ENCODE measurements at places on chromosomes 4 and X.

GRCh38 chr4:128286474-128287058, 1.0 kb downstream of the PGRMC2 start:
- DNase-seq: no peak

- no peak for DNase-seq
These were observed 833 bp downstream of the FGD1 start for GRCh38 chrX:54494989-54495813.

DNA sequence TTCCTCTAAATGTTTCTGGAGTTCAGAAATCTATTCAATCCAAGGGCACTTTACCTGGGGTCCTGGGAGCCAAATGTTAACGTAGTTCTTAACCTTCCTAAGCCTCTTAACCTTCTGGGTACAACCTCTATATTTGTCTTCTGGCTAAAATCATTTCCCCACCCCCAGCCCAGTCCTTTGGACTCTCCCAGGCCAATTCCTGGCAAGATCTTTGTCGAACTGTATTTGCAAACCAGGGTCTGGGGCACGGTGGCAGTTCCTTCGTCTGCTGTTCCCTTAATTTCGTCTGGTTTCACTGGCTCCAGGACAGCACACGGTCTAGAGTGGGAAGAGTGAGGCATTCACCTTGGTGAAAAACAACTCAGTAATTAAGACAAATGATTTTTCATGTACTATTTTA, 811 bp upstream of the SLC25A5 start:
- no peak for DNase-seq

DNA sequence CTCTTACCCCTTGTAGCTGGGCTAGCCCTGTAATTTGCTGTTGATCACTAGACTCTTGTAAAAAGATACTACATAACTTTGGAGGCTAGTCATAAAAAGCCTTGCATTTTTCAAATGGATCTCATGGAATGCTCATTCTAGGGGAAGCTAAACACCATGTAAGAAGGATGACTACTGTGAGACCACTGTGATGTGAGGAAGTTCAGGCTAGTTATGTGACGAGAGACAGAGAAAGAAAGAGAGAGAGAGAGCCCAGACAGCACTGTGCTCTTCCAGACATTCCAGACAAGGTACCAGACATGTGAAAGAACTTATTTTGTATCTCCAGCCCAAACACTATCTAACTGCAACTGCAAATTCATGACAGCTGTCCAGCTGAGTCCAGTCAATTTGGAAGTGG, 404.6 kb upstream of the PITX2 start:
- DNase-seq: no peak

DNA sequence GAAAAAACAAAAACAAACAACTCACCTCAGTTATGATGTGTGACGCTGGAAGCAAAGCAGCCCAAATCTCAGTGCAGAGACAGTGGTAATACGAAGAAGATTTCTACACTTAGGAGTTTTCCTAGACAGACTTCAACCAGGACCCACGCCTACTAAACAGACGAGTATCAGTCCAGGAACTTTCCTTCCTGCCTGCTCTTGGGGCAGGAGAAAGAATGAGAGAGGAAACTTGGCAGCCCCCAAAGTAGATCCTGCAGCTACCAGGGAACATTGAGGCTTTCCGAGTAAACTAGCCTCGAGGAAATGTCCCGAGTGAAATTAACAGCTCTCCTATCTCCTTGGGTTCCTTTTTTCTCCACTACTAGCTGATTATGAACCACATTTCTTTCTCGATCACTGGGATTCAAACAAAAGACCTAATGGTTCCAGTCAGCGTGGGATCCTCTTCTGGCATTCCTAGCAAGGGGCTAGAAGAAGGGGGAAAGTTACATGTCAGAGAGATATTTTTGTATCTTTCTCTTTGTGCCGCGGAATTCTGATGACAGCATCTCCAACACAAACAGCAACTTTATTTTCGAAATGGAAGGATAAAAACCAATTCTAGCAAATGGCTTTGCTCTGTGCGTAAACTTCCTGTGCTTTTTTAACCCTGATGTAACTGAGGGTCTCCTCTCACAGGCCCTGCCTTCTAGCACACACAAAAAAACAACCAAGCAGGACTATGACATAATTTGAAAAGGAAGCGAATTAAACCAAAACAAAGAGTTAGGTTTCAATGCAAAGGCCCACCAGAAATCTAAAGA, 53.2 kb downstream of the PPM1K start:
- no peak for DNase-seq

DNA sequence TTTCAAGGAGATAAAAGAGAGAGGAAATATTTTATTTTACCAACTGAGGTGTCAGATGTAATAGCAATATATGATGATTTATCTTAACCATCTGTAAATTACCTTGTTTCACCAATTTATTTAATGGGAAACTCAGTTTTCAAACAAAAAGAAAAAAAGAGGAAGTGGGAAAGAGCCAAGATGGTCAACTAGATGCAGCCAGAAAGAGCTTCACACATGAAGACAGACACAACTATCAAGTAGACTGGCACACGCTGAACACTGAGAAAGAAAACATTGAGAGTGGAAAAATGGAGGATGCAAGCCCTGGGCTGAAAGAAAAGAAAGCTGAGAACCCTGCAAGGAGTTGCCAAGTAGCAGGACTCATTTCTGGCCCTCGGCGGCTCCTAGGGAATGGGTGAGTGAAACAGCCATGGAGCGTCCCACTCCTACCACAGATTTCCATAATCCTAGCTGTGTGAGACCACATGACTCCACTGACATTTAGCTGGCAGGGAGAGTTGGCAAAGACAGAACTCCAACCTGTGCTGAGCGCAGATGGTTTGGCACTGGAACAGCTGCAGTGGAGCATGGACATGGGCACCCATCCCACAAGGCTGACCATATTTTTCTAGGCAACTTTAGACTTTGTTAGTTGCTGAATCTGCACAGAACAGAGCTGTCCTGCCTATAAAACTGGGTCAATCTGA, 409.3 kb downstream of the FAM47B start:
- no peak for DNase-seq

Measured in activated B cell treated with CpG ODN at 0.5 μM for 24 hours (primary cell).